ENCODE measurements at places on chromosomes 5 and 9.

DNA sequence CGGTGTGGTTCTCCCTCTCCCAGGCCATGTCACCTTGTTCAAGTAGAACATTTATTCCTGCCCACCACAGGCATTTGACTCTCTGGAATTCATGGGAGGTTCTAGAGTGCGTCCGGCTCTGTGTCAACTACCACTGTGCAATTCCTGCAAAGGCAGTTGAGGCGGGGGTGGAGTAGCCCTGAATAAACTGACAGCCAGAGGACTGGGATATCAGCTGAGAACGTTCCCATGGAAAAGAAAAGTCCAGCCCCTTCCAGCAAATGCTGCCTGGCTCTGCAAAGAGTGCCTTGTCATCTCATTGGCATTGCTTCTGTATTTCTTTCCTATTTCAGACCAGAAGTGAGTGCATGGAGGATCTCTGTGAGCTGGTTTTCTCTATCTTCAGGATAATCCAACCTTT, 18.9 kb upstream of the MEGF9 start:
- no peak for DNase-seq

DNA sequence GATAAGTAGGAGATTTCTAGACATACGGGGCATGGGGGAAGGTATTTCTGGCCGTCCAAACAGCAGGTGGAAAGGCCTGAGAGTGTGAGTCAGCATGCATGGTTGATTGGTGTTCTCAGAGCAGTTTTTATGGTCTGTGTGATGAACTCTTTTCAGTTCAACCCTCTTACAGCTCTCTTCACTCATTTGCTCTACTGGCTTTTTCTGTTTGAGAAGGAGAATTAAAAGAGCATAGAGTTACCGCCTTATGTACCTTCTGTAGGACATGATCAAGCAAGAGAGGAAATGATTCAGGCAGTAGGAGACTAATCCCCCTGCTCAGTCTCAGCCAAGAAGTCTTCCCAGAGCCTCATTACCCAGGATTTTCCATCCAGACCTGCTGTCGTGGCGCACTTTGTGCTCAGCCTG, 92.4 kb downstream of the PRDM6 start:
- no peak for DNase-seq

GRCh38 chr5:137921931-137922330, 32.7 kb downstream of the PKD2L2 start:
- DNase-seq: no peak

GRCh38 chr5:68216245-68217046, 890 bp downstream of the PIK3R1 start:
- DNase-seq: peak; percentile 68

DNA sequence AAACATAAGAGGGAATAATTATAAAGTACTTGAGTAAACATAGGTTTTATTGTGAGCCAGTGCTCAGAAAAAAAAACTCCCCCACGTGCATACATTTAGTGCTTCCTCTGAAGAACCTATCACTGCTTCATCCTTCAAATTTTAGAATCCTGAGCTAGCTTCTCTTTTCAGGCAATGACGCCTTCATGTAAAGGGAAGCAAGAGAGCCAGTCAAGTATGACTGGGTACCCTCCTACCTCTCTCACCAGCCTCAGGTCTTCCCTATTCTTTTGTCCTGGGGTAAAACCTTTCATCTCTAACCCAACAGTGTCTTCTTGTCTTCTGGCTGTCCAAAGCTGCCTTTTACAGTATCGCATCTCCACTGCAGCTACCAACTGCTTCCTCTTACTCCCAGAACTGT, 32.0 kb downstream of the PLPP1 start:
- no peak for DNase-seq

- DNase-seq: no peak
Measured at GRCh38 chr5:169637549-169638121, 560 bp downstream of the DOCK2 start.

GRCh38 chr5:124718380-124718789, 28.1 kb downstream of the ZNF608 start:
- DNase-seq: no peak

GRCh38 chr9:136267261-136268111, 21.9 kb upstream of the QSOX2 start:
- peak; percentile 58 for DNase-seq

GRCh38 chr9:85469041-85469440, 272.7 kb downstream of the AGTPBP1 start:
- DNase-seq: no peak

DNA sequence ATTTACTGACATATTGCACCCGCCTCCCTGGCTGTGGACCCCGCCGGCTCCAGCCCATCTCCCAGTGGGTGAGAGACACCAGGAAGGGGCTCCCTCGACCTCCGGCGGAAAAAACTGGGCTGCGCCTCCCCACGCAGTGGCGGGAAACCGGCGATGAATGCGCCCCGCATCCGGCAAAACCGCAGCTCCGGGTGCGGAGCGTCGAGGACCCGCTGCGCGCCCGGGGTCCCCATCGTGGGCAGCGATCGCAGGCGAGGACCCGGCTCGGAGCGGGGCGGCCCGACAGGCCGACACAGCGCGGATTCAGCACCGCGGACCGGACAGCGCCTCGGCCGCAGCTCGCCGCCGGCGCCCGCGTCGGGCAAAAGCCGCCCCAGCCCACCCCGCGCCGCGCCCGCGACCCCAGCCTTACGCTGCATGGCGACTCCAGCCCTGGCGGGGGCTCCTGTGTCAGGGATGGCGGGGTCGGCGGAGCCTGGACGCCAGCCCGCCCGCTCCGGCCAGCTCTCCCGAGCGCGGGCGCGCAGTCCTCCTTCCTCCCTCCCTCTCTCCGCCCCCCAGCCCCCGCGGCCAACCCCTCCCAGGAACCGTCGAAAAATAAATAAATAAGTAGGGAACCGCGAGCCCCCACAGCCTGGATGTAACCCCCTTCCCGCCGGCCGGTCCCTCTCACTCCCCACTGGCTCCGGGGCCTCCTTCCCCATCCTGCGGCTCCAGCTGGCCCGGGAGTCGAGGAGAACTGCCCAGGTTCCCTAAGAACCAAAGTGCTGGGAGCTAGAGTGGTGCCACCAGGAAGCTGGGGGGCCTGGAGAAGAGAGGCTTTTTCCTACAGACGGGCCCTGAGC, 3.1 kb downstream of the LHX3 start:
- peak; percentile 81 for DNase-seq

DNA sequence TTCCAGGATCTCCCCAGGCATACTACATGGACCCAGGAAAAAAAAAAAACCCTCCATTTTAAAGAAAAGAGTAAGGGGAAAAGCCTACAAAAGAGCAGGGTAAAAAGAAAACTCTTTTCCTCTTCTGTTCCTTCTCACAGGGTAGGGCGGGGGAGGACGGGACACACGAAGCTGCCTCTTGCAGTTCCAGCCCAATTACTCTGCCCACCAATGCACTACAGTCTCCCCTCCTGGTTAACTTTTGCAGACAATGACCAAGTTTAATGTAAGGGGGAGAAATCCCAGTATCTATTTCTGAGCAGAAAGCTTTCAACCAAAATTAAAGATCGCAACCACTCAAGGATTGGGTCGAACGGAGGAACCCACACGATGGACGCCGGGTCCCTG, 1.3 kb downstream of the BRD3 start:
- DNase-seq: no peak

DNA sequence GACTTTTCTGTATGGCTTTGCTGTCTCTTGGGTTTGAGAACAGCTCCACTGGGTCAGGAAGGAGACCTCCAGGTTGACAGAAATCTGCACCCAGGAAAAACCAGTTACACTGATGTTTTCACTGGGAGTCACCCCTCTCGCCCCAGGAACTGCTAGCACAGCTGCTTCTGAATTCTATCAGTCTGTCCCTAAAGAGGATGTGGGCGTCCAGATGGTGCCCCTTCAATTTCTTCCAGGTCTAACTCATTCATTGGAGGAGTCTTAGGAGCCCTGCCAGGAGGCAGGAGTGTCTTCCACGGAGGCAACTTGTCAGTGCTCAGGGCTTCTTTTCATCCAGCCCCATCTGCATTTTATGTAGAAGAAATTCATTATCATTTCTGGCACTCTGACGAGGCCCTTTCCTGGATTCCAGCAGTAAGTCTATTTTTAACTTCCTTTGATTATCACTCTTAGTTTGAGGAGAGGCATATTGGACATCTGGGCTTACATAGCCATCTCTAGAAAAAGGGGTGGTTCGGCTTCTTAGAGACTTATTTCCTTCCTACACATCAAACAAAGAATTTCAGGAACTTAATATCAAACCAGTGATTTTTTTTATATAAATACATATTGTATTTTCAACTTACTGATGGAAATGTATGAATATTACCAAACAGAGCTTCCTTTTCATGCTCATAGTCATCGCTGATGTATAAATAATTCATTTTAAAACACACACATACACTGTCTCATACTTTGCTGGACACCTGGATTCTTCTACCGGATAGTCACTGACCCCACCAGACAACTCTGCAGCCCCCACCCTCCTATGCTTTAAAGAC, 148.8 kb downstream of the IRX2 start:
- DNase-seq: no peak

GRCh38 chr9:135662758-135663450, at the start of gene LCN9:
LCN9 (plus strand) TSS chr9:135663309; CDS start chr9:135663322, 13 bp downstream.
- DNase-seq: no peak

GRCh38 chr5:125186911-125187375, 440.5 kb upstream of the ZNF608 start:
- no peak for DNase-seq

DNA sequence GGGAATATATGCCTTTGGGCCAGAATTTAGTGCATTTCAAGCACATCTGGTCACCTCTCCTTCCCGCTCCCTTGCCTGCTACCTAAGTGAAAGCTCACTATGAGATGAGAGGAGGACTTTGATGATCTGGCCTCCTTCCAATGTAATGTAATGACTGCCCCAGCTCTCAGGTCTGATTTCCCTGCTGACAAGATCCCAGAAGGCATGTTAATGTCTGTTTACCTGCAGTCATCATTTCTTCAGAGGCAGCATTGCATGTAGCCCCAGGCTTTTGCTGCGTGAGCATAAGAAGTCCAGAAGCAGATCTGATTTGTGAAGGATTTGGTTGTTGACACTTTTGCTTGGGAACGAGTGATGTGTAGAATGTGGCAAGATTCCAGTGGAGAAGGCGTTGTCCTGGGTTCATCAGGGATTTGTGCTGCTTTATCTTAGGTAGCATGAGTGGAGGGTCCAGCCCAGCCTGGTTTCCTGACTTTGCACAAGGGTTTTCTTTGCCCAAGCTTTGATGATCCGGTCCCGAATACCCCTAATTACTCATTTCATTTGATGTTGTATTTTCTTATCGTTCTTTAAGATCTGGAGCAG, 192.7 kb downstream of the GOLPH3 start:
- no peak for DNase-seq

DNA sequence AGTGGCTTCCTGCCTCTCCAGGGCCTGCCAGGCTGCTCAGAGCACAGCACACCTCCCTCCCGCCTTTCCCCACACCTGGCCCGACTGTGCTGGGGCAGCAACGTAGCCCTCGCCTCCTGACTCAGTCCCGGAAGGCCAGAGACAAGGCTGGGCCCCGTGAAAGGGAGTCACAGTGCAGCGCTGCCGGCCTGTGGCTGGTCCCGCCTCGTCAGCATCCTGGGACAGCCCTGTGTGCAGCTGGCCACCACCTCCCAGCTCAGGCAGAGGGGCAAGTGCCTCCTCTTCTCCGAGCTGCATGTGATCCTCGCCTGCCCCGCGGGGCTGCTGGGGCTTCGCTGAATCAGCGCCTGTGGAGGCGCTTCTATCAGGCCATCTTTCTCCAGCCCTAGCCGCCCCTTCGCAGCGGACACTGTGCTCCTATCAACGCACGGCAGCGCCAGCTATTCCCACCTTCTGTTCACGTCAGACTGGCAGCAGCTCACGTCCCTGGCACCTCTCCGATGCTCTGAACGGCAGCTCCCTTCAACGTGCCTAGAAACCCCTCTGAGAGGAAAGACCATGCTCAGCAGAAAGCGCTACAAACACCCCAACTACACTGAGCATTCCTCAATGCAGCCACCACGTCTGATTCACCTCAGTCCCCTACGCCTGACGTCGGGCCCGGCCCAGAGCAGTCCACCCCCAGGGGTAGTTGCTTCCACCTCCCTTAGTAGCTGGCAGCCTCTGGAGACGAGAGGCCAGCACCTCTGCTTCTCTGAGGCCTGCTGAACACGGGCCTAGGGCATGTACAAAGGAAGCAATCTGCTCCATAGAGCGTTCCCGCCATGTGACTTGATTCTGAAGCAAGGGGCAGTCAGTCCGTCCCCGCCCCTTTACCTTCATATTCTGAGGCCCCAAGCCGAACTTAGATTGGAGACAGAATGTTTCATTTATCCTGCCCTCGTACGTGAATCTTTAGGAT, 78.8 kb downstream of the GPR21 start:
- DNase-seq: no peak

DNA sequence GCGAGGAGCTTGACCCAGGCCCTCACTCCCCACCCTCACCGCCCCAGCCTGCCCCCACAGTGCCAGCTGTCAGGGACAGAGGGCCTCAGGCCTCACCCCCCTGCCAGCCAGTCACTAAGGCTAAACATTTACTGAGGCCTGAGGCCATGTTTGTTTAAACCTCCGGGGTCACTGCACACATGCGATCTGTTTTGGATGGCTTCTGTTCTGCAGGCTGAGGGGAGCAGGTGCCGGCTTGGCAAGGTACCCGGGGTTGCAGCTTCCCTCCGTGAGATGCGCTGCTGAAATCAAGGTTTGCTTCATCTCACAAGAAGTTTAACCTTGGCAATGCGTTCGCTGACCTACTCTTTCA, 103.3 kb upstream of the BOD1 start:
- DNase-seq: no peak

DNA sequence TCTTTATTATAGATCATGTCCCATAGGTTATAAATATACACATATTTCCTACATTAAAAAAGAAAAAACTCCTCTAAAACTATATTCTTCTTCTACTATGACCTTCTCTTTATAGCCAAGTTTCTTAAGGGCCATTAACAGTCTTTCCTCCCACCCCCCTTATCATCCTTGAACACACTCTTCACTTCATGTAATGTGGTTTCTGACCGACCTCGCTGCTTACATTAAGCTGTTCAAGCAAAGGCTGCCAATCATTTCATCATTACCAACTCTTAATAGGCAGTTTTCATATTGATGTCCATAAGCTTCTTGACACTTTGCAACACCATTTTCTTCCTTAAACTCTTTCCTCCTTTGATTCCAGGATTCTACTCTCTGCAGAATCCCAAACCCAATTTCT, 283.0 kb upstream of the PCSK5 start:
- no peak for DNase-seq

DNA sequence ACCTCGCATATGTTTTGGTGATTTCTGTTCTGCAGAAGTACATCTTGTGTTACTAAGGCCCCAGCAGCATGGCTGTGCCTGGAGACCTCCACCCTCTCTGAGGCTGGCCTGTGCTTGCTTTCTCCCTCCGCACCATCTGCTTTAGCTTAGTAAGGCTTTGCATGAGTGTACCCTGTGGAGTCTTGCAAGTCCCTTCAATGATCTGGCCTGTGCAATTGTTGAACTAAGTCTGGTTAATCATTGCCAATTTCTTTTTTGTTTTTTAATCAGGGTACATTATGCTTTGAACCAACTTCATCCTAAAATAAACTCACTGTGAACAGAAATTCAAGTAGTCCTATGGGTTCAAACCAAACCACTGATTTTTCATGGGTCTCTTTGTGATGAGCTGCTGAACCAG, 32.3 kb downstream of the ACOT12 start:
- no peak for DNase-seq
